IPS-NIHi11 (cell line): ENCODE measurements at places on chromosomes 6 and 20.

DNA sequence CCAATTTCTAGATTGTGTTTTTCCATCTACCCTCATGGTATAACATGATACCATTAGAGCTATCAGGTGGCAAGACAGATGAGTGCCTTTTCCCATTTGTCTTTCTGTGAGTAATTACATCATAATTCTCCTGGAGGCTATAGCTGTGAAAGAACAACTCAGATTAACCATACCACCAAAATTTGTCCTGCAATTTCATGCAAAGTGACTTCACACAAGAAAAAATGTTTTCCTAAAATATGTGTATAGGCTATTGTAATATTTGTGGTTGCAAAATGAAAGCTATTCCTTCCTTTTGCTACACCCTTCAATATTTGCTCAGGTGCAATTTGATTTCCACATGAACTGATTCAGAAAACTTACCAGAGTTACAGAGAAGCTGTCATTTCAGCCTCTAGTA is 547.7 kb upstream of the ID4 start:
- no peak for DNase-seq

- DNase-seq, result no peak
Measured at GRCh38 chr6:162217811-162218493, 509.6 kb downstream of the PRKN start.

- DNase-seq, result no peak
Measured at GRCh38 chr20:47008842-47009518, 114.3 kb downstream of the EYA2 start.

DNA sequence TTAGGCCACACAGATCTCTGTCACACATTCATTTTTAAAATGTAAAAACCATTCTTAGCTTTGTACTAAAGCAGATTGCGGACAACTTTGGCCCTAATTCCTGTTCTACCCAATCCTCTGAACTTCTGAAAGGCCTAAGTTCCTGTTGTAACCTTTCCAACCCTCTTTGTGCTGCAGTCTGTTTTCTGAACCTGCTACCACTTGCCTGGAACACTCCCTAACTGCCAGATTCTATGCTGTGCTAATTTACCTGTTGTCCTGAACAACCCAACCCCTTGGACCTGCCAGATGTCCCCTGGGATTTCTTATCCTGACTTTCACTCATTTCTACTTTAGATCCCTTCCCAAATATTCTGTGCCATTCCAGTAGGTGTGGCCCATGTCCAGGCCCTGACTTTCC is 398.7 kb downstream of the ZFAND3 start:
- DNase-seq, result no peak

DNA sequence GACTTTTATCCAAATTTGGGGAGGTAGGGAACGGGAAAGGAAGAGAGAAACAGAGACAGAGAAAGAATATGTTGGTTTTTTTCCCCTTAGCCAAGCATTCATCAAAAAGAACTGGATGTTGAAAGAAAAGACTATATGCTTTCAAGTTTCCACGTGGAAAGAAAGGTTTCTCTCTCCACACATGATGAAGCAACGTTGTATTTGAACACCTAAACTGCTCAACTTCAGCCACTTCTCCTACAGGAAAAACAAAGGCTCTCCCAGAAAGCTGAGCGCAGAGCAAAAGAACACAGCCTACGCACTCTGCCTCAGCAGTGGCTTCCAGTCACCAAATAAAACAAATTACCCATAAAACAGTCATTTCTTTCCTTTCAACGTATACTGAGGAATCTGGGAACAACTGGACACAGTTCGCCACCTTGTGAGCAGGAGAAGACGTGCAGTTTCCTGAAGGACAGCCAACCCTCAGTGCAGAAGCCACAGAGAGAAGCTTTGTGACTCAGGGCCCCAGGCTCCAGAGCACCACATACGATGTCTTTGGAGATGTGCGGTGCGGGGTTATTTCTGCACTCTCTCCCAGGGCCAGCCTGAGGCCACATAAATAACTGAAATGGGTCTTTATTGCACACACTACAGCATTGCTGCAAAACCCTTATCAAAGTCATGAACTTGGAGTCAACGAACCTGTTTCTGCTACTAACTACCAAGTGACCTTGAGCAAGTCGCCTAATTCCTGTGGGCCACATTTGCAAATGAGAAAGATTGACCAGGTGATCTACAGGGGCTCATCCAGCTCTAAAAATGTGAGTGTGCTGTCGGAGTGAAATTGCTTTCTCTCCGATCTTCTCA is 10.1 kb downstream of the IL17F start:
- DNase-seq, result peak; percentile 73

DNA sequence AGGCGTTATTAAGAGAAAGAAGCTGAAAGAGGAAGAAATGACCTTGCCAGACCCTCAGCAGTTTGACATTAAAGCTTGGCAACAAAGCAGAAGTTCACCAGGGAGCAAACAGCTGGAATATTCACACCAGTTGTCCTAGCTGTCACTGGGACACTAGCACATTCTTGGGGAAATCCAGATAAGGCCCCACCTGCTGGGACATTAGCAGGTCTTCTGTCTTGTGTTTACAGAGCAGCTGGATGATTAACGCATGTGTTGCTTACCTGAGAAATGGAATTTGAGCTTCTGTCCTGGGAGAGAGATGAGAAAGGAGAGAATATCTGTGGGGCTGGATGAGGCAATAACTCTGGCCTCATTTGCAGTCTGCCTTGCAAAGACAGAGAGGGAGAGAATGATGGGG is 137.6 kb upstream of the RIN2 start:
- peak; percentile 55 for DNase-seq

DNA sequence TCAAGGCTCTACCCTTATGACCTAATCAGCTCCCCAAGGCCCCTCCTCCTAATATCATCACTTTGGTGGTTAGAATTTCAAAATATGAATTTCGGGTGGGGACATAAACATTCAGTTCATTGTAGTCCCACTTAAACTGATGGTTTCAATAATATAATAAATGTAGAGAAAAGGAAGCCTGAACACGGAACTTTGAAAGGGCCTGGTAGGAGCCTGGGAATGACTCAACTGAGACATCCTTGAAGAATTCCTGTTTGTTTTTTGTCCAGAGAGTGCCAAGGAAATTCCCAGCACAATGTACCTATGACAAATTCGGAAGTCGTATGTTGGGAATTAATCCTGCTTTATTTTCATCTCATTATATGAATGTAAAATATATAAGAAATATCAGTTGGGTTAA is 457.9 kb downstream of the PLCB1 start:
- no peak for DNase-seq

GRCh38 chr6:30840084-30840934 is 44.0 kb upstream of the DDR1 start:
- no peak for DNase-seq

- peak; percentile 97 for DNase-seq
Measured at GRCh38 chr20:43507150-43508080, at the start of gene L3MBTL1. Gene L3MBTL1, plus strand, starts transcription at chr20:43507697. Its CDS starts 5,807 bp downstream, at chr20:43513504.

- DNase-seq, result peak; percentile 58
Measured at GRCh38 chr6:154937306-154938220, 57.6 kb upstream of the TIAM2 start.

DNA sequence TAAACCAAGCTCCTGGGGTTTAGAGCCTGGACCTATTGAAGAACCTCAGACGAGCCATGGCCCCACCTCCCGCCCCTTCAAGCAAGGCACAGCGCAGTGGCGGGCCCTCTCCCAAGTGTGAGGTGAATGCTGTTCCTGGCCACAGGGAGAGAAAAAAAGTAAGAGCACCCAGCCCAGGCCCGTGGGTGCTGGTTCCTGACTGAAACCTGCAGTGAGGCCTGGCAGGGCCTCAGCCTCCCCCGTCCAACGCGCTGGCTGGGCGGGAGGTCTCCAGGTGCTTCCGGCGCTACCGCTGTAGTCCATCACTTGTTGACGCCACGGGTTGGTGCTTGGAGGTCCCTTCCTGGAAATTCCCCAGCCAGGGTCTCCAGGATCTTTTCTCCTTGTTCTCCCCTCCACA is 5.5 kb upstream of the FAM83C start:
- no peak for DNase-seq

- DNase-seq, result no peak
Measured at GRCh38 chr6:114084327-114084890, 113.5 kb upstream of the HDAC2 start.

- no peak for DNase-seq
Measured at GRCh38 chr6:15358579-15359327, 112.9 kb downstream of the JARID2 start.

GRCh38 chr6:35139924-35140638 is 1.1 kb downstream of the TCP11 start:
- DNase-seq, result peak; percentile 66

DNA sequence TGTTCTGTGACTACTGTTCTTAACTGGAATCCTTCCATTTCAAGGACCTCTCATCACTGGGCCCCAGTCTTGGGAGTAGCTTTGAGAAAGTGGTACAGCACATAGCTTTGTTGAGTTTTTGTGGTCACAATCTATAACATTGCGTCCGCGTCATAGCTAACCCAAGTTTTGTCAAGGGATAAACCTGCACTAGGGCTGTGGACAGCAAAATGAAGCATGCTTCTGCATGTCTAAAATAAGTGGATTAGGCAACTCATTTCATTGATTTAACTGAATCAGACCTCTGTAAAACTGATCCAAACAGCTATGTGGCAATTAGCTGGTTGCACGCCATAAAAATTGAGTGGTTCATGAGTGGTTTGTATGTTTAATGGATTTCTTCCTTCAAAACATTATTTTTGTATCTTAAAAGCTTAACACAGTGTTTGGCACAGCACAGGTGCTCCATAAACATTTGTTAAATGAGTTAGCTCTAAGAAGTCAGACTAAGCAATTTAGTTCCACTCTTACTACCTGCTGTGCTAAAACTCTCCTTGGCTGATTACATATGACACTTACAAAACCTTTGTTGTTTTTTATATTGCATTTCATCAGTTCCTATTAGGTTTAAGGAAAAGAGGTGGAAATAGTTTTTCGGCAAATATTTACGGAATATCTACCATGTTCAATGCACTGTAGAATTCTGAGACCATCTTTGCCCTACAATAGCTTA is 160.3 kb upstream of the ATXN1 start:
- no peak for DNase-seq

DNA sequence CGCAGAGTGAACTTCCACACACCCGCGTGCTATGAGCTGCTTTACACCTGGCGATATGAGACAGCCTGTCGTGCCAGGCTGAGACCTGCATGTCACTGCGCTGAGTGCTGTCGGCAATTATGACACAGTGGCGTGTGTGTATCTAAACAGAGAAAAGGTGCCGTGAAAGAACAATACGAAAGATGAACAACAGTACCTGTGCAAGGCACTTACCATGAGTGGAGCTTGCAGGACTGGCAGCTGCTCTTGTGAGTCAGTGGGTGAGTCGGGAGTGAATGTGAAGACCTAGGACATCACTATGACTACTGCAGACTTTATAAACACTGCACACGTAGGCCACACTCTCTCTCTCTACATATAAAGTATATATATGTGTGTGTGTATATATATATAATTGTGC is 68.5 kb upstream of the DUSP22 start:
- DNase-seq, result no peak

- no peak for DNase-seq
Measured at GRCh38 chr6:110538416-110539160, 62.2 kb upstream of the SLC22A16 start.

- DNase-seq, result no peak
Measured at GRCh38 chr20:32297439-32297838, 20.0 kb downstream of the KIF3B start.

GRCh38 chr6:168318579-168319278 is 848 bp downstream of the DACT2 start:
- no peak for DNase-seq

DNA sequence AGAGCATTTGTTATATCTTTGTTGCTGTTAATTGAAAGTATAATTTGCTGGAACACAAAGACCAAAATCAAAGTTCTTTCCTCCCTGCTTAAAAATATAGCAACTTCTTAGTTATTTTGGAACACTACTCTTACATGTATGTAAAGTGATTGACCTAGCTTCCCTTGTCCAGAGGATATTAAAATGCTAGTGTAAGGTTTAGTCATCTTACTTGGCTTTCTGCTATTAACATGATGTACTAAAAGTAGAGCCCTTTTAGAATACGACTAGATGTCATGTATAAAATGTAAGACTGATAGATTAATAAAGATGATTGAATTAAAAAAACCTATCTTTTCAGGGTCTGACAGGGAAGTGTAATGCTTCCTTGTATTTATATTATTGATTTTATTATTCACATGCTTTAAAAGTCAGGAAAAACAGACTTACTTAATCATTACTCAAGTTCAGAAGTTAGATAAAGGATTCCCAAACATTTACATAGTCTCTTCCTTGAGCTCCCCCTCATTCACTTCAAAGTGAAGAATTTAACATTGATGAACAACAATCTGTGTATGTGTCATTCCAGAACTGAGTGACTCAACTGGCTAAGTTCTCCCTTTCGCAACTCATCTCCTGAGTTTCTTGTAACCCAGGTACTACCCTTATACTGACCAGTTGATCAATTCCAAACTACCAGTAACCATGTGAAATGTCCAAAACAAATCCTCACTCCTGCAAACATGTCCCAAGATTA is 50.9 kb downstream of the BTBD9 start:
- no peak for DNase-seq

GRCh38 chr6:110554966-110555460 is 78.6 kb upstream of the SLC22A16 start:
- no peak for DNase-seq

DNA sequence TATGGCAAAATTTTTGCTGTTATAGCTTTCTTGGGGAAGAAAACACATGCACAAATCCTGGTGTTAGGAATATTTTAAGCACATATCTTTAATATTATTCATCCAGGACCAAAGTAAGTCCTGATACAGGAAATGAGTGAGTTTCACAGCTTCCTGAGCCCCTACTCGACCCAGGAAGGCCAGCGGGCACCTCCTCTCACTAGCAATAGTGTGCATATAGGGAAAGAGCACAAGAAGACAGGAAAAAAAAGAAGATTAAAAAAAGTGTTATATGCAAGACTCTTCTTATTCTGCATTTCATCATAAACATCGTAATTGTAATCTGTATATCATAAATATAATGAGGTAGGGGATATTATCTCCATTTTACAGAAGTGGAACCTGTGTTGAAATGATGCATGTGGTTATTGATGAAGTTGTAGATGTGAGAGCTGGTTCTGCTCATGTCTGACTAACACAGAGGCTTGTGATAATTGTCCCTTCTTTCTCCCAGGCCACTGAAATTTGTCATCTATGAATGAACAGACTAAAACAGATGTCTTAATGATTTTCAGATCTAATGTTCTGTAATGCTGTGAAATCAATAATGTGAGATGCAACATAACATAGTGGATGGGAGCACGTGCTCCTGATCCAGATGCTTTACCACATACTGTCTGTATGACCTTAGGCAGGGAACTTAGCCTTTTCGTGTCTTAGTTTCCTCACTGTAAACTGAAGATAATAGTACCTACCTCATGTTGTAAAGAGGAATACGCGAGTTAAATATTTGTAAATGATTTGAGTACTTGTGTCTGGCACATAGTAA is 101.2 kb downstream of the MYO6 start:
- DNase-seq, result no peak

DNA sequence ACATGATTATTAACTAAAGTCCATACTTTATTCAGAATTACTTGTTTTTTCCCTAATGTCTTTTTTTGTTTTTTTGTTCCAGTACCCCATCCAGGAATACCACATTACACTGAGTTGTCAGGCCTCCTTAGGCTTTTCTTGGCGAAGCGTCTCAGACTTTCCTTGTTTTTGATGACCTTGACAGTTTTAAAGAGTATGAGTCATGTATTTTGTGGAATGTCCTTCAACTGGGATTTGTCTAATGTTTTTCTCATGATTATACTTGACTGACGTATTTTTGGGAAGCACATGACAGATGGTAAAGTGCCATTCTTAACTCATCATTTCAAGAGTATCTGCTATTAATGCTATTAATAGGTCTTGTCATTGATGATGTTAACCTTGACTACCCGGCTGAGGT is 23.6 kb downstream of the ENPP1 start:
- DNase-seq, result no peak
